CD4-positive, alpha-beta T cell (primary cell): ENCODE measurements at places on chromosomes 2 and 18.

DNA sequence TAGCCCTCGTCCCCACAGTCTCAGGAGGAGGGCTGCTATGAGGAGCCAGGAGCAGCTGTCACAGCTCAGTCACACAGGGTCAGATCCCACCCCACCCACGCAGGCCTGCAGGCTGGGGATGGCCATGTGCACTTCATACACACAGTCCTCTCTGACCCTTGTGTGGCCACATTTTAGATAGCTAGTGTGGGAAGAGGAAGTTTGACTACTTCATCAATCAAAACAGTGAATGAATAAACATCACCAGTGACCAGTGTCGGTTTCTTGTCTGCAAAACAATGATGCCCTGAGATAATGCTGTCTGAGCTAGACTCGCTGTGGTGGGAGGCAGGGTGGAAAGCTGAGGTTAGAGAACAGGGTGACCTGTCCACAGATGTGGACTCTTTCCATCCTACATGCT, 107.1 kb downstream of the PIEZO2 start:
- DNase-seq = no peak

DNA sequence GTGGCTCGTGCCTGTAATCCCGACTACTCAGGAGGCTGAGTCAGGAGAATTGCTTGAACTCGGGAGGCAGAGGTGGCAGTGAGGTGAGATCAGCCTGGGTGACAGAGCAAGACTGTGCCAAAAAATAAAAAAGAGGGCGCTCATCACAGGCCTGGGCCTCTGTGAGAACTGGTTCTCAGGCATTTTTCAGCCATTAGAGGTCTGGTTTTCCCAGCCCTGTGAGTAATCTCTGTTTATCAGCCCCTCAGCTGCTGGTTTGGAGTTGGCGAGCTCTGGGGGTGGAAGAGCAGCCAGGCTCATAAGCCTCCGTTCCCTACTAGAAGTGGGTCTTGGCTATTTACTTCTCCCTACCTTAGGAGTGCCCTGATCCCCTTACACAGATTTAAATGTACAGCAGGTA, 53.1 kb downstream of the CHRNA1 start:
- DNase-seq = no peak

GRCh38 chr18:48929212-48929612, 21.6 kb downstream of the SMAD7 start:
- no peak for DNase-seq

DNA sequence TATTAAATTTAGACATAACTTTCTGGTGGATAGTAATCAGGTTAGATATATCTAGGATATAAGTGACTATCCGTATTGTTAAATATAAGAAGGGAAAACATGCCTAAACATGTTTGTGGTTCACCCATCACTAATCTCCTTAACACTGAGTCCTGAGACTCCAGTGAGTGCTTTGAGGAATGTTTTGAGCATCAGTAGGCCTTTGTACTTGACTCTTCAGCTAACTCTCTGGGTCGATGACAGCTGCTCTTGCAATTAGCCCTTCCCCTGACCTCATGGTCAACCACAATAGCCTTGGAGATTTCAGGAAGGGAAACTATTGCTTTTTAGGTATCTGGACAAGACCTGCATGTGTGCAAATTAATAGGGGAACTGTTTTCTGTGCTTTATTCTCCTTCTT, 716.8 kb downstream of the EPHA4 start:
- DNase-seq = no peak

DNA sequence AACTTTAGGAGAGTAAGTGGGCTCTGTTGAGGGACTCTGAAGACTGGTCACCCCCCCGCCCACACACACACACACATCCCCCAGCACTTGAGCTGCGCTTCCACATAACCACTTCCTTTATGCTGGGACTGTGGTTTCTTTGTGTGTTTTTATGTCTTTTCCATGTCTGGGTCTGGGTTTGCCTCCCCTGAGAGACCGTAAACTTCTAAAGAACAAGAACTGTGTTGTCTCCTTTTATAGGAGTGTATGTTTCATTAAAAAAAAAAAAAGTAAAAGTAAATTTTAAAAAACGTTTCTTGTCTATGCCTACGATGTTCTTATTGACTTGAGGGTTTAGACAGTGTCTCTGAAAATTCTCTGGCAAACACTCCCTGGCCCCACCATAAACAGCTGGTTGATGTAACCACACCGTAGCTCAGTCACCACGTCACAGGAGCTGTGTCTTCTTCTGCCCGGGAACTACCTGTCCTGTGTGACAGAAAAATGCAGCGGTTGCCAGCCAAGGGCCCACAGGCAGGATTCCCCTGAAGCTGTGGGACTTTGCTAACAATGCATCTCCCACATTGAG, 68.0 kb downstream of the KLHL29 start:
- no peak for DNase-seq

GRCh38 chr2:44777036-44777435, 164.5 kb upstream of the SIX3 start:
- no peak for DNase-seq

DNA sequence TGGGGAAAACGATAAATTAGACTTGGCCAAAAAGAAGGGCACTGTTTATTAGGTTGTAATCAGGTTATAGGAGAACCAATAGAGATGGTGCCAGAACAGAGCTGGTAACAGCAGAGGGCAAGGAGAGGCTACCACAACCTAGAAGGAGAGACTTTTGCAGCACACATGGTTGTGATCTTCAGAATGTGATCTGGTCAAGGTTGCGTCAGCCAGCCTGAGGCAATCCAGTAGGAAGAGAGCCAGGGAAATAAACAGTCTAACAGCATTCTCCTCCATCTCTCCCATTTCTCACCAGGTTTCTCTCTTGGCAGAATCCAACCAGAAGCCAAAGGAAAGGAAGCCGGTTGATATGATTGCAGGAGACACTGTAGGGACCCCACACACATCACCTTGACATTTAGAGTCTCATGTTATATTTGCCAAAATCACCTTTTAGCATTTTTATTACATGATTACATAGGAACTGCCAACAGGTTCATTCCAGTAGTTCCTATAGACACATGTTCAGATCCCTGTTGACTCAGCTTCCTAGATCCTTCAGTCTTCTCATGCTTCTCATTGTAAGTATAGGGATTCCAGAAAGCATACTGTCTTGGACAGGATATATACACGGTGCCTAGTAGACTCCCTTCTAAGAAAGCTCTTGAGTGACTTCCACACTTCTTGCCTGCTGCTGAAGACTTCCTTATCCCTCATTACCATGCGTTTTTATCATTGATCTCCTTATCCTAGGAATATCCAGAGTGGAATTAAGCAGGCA, 17.6 kb upstream of the SPATS2L start:
- DNase-seq = no peak

DNA sequence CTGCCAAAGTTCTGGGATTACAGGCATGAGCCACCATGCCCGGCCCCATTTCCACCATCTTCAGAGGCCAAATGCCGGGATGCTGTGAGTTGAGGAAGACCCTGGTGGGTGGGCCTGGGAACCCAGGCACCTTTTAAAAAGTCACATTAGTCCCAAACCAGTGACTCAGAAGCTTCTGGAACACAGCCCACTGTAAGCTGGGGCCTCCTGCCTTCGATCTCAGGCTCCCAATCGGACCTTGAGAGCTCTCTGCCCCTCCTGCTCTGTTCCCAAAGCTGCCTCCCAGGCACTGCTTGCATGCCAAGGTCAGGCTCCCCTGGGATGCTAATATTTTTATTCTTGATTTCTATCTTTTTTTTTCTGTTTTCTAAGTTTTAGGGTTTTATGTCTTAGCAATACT, 4.2 kb downstream of the ADCY3 start:
- no peak for DNase-seq

GRCh38 chr2:31978436-31978835, 32.4 kb downstream of the MEMO1 start:
- no peak for DNase-seq

DNA sequence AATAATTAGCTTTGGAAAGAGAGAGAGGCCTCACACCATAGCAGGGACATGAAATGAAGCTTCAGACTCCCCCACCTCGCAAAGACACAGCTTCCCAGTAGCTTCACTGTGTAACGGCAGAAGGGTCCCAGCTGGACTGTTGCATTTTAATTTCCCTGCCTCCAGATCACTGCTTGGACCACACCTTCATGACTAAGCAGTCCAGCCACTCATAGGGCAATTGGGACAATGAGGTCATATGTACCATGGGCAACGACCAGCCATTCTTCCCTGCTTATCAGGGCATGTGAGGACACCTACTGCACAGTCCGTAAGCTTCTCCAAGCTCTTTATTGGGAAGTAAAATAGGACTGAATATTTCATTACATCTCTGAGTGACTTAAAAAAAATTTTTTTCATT, 183.0 kb downstream of the MREG start:
- DNase-seq = no peak

GRCh38 chr2:156385242-156385641, 50.9 kb upstream of the GPD2 start:
- DNase-seq = no peak

DNA sequence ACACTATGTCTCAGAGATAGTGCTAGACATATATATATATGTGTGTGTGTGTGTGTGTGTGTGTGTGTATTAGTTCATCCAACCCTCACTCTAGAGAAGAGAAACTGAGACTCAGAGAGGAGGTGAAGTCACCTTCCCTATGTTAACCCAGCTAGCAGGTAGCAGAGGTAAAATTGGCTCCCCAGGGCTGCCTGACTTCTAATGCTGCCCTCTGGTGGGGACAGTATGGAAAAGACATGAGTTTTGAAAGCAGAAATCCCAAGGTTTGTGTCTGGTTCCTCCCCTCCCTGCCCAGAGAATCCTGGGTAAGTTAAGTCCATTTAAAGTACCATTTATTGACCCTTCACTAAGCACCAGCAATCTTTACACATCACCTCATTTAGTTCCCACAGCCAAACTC, 137.7 kb downstream of the THNSL2 start:
- DNase-seq = no peak

DNA sequence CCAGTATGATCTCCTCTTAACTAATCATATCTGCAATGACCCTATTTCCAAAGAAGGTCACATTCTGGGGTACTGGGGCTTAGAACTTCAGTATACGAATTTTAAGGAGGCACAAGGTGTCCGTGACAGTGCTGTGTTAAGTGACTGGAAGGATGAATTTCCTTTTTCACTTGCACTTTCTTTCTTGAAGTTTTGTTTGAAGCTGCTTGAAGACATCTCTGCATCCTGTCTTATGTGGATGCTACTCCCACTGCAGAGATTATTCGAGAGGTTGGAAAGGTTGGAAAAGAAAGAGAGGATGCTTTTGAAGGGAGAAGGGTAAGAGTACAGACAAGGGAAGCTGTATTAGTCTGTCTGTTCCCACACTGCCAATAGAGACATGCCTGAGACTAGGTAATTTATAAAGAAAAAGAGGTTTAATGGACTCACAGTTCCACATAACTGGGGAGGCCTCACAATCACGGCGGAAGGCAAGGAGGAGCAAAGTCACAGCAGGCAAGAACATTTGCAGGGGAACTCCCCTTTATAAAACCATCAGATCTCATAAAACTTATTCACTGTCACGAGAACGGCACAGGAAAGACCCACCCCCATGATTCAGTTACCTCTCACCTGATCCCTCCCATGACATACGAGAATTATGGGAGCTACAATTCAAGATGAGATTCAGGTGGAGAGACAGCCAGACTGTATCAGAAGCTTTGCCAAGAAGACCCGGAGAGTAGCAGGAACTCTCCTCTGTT, 3.6 kb upstream of the RNF144A start:
- peak; percentile 41 for DNase-seq

- DNase-seq = no peak
These were observed 37.1 kb upstream of the SLC1A4 start for GRCh38 chr2:64952096-64952495.
